ENCODE measurements at places on chromosomes 5 and 9.

DNA sequence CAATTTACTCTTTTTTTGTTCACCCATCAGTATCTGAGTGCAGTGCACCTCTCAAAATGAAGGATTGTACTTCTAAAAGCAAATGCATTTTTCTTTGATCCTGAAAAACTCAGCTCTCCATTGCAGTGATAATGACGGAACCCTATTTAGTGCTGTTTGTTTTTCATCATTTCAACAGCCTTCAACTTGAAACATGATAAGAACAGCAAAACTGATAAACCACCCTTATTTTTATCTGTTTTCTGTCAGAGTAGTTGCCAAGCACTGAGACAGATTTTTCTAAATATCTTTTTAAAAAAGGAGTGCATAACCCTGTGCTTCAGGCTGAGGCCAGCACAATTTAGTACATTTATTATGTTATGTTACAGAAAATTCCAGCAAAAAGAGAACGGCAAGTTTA, 549.8 kb upstream of the DMAC1 start:
- no peak for DNase-seq

DNA sequence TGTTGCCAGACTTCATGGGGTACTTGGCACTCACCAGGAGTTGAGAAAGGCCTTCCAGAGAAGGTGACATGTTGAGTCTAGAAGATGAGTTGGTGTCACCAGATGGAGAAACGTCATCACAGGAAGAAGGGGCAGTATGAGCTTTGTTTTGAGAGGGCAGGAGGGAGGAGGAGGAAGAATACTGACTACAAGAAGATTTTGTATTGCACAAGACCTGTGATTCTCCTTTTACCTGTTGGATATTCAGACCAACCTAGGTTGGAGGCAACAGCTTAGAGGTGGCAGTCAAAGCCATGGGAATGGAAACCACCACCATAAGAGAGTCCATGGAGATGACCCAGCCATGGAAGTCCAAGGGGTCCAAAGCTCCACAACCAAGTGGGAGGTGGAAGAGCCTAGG, 154.2 kb downstream of the TSSK1B start:
- DNase-seq, result no peak

DNA sequence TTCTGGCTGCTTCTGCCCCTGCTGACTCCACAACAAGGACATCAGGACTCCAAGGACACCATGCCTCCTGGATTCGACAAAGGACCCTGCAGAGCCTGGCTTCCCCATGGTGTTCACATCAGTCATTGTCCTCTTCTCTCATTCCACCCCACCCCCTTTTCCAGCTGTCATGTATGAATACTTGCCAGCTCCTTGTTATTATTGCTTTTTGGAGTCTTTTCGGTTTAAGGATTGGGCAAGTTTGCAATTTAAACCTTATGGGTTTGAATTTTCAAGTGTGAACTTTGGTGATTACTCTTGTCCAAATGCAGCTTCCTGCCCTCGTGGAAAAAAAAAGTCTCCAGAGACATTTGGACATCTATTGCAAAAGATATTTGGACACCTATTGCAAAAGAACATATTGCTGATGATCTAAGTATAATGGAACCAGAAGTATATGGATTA, 14.2 kb upstream of the LVRN start:
- DNase-seq, result peak; percentile 31

GRCh38 chr9:80326105-80326504, 754.3 kb downstream of the TLE4 start:
- no peak for DNase-seq

GRCh38 chr5:56123531-56124243, 109.4 kb downstream of the ANKRD55 start:
- DNase-seq, result peak; percentile 99

DNA sequence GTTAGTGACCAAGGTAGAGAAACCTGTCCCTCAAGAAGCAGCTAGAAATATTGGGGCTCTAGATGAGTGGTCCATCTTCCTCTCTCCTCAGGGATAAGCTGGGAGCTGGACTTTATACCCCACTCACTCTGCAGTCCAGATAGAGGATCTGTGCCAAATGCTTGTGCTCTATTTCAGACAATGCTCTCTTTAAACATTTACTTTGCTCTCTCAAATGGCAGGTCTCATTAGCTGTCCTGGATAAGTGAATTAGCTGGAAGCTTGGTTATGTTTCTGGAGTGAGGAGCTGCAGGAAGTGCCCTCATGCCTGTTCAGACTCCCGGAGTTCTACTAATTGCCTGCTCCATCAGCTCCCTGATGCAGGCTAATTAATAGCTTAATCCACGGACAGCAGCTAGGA, 151.1 kb upstream of the CCDC152 start:
- no peak for DNase-seq

- no peak for DNase-seq
Observed at GRCh38 chr9:138117101-138117750, 239.6 kb downstream of the CACNA1B start.

DNA sequence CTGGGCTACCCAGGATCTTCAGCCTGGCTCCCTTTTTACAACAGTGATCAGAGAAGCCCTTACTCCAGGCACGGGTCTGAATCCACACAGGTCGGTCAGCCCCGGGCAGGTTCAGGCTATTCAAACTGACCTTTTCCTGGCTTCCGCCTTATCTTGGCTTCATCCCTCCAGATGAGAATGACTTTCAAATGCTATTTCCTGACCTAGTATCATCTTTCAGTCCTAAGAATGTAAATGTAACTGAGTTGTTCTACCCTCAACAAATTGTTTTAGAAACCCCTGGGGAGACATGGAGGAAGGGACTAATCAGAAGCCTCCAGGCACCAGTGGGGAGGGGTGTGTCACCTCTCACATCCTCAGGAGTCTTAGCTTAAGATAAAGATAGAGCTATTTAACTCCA, 213.2 kb downstream of the EPB41L4A start:
- DNase-seq, result no peak

DNA sequence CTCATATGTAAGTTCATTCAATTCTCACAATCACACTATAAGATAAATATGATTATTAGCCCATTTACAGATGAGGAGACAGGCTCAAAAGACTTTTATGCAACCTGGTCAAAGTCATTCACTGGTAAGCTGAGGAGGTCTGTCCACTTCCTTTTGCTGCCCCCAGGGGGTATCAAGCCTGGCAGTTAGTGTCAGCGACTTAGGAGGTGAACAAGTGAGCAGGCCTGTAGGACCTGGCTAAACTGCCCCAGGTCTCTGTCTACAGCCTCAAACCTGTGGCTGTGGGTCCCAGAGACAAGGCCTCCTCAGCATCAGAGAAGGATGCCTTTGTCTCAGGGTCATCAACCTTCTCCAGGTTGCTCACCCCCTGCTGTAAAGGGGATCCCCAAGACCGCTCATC, 10.4 kb downstream of the TGFBI start:
- peak; percentile 22 for DNase-seq

DNA sequence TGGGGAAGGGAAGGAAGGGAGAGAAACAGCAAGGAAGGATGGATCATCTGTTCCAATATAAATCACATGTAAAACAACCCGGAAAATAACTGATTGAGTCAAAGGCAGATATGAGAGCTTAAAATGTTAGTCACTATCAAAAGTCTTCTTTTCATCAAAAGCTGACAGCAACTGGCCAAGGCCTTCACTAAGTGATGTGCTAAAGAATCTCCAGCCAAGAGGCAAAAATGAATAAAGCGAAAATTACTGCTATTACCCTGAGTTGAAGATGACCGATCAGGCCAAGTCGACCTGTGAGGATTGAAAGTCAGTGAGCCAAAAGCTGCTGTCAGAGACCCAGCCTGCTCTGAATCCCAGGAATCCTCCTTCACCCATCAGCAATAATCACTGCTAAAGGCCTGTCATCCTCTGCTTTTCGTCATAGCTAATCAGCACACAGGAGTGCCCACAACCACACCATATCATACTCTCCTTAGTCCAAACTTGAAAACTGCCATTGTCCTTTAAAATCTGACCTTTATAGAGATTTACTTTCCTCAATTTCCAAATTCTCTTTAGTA, 736.9 kb downstream of the TLE1 start:
- no peak for DNase-seq

GRCh38 chr5:167339205-167339604, 952.2 kb upstream of the WWC1 start:
- DNase-seq, result peak; percentile 7

DNA sequence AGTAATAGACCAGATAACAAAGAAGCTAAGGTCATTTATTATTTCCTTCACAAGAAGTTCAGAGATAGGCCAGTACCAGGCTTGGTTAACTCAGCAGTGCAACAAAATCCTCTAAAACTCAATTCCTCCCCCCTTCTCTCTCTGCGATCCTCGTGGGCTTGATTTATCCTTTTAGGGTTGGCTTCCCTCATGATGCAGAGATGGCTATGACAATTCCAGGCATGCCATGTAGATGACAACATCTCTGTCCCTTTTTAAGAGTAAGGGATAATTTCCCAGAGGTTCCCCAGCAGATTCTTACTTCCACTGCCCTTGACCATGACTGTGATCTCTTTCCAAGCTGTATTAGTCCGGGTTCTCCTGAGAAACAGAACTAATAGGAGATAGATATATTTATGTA, 28.7 kb upstream of the DAP start:
- DNase-seq, result peak; percentile 26

- DNase-seq, result no peak
Observed at GRCh38 chr5:4243479-4244264, 648.0 kb downstream of the IRX1 start.

GRCh38 chr5:142609142-142609541, 76.7 kb downstream of the FGF1 start:
- DNase-seq, result no peak

GRCh38 chr9:112971415-112971814, 40.6 kb downstream of the ZNF883 start:
- no peak for DNase-seq

GRCh38 chr5:150765799-150766169, 7.0 kb upstream of the DCTN4 start:
- no peak for DNase-seq

- no peak for DNase-seq
Observed at GRCh38 chr9:127039492-127039891, 82.9 kb downstream of the ANGPTL2 start.

DNA sequence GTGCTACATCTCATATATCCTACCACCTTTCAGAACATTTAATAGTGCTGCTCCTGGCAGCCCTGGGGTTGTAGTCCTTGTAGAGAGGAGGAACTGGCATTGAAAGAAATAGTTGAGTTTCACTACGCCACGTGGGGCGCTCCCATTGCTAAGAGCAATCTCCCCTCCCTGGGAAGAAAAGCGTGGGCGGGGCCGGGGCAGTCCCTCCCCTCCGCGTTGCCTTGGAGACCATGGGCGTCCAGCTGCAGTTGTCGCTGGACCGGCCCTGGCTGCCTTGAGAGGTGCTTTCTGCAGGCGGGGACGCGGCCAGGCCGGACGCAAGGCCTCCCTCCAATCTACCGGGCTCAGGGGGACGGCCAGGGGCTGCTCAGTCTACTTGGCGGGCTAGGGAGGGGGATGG, 368 bp upstream of the CCDC180 start:
- DNase-seq, result peak; percentile 56

DNA sequence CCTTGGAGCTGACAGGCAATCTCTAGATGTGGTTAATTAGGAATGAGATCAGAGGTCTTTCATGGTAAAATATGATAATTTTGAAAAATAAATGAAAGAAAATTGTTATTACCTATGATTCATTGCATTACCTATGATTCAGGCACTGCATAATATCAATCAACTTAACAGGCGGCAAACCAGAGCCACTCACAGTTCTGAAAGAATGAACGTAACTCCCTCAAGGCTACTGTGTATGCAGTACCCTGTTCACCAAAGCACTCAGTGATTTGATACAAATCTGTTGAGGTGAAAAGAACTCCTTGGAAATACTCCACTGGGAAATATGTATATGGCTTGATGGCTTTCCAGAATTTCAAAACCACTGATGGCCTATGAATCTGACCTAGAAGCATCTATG, 398.9 kb downstream of the ACTL7B start:
- DNase-seq, result no peak

GRCh38 chr9:106784076-106784475, 78.9 kb upstream of the ZNF462 start:
- peak; percentile 35 for DNase-seq
